ENCODE measurements at places on chromosomes 16 and 17.

DNA sequence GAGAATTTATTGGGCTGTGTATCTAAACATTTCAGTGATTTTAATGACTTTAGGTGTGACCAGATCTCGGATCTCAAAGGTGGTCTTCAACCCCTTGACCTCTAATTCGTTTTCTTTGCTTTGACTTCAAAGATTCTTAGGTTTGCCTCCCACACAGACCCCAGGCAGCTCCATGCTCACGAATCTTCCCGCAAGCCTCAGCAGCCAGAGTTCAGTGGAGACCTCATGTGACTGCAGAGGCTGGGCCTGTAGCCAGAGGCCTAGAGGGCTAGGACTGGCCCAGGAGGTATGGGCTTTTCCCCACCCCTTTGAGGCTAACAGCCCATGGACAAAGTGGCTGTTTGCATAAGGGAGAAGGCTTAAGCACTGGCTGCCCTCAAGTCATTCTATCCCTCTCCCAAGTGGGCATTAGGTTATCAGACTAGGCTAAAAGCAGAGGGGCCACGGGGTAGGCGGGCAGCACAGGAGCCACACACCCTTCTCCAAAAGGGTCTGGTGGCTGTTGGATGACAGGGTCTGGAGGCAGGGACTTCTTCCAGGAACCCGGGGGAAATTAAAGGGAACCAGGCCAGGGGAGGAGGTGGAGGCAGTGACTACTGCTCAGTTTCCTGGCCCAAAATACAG, 3.0 kb downstream of the HIRIP3 start:
- DNase-seq = no peak

DNA sequence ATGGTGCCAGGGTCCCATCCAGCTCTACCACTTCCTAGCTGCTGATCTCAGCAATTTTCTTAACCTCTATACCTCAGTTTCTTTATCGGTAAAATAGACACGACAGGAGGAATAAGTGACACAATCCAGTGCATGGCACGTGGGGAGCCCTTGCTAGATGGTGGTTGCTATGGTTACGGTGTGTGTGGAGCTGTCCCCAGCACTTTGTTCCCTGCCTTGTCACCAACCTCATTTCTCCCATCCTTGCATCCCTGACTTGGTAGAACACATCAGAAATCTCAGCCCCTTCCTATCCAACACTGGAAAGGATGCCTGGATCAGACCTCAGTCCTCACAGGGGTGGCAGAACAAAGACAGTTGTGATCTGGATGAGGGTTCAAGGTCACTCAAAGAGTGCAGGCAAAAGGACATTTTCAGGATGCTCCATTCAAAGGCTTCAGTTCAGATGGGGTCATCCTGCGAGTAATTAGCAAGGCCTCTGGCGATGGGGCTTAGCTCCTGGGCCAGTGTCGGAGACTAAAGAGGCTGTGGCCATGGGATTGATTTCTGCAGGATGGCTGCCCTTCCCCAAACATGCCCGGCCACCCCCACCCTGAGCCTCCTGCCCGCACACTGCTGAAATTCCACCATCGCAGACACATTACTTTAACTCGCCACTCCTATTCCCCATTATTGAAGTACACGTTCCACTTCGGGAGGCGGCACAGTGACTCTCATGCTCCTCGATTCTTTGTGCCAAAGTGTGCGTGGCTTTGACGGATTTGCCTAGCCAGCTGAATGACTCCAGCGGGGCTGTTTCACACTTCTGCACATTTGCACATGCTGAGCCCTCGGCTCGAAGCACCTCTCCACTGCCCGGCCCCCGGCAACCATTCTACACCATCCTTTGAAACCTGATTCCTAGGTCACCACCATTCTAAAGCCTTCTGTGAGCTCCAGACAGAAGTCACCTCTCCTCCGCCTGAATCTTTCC, 40.3 kb downstream of the WNT3 start:
- DNase-seq = no peak

DNA sequence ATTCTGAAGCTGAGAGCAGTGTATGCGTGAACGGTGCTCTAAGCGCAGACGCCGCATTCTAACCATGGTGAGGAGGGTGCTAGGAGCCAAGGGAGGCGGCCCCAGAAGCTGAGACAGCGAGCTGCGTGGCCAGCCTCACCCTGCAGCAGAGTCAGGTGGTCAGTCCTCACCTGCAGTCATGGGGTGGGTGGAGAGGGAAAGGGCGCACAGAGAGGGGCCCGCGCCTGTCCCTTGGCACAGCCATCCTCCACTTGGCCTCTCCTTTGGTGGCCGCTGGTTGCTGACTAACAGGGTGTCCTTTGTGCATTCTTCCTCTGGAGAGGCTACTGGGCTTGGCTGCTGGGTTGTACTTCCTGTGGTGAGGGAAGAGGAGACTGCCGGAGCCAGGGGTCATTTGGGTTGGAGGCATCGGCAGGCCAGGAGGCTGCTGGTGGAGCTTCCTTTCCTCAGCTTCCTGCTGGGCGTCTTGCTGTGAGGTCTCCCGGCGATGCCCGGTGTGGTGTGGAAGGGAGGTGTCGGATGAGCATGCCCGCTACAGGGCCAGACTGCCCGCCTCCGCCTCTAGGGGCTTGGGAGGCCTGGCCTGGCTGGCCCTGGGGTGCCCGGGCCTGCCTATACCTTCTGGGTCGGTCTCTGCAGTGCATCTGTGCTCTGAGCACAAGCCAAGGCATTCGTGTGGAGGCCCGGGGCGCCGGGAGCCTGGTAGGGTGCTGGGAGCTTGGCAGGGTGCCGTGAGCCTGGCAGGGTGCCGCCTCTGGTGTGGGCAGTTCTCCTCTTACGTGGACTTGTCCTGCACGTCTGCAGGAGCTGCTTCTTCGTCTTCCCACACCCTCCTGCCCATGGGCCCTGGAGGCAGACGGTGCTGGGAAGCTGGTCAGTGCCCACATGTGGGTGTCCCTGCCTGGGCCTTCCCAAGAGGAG, 17.4 kb downstream of the RNF213 start:
- no peak for DNase-seq

GRCh38 chr17:77438241-77439188, 297.7 kb downstream of the SEC14L1 start:
- no peak for DNase-seq

GRCh38 chr16:57677622-57678369, 9.7 kb downstream of the ADGRG3 start:
- DNase-seq = no peak

DNA sequence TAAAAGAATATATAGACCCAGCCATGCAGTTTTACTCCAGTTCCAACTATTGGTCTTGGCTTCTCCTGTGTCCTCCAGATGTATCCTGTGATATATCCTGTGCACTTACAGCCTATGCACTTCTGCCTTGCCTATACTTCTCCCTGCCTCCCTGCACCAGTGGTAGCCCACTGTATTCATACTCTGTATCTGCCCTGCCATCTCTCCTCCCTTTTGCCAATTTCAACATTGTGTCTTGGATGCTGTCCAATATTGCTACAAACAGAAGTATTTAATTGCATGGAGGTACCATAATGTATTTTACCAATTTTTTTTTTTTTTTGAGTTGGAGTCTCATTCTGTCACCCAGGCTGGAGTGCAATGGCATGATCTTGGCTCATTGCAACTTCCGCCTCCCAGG, 242.7 kb downstream of the HAPSTR1 start:
- DNase-seq = no peak

GRCh38 chr16:424623-425081, 797 bp upstream of the RAB11FIP3 start:
- no peak for DNase-seq

- DNase-seq = no peak
Observed at GRCh38 chr16:6969594-6969993, 363.1 kb upstream of the RBFOX1 start.

- peak; percentile 93 for DNase-seq
Observed at GRCh38 chr17:69761767-69762321, 313.2 kb upstream of the KCNJ16 start.

DNA sequence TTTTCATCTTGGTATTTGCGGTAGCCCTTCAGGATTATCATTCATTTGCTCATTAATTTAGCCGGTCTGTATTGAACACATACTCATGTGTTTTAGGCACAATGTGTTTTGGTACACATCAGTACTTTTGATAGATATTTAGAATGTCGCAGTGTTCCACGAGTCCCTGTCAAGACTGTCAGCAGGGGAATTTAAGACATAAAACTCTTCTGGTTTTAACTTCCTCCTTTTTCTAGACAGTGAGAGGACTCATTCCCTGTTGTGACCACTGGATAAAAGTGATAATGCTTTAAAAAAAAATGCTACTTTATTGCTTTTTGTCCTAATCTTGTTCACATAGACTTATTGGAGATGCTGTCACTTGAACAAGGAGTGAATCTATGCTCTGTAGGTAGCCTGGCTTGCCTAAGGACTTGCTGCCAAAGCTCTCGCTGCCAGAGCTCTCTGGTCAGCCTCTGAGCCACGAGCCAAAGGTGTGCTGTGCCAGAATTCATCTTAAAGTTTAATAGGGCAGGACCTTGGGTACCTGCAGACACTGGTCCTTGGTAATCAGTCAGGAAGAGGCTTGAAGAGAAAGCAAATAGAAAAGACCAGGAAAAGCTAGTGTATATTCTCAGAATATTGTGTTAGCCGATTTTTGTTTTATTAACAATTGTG, 5.4 kb downstream of the DCAF7 start:
- DNase-seq = no peak

GRCh38 chr17:78128551-78129350, at the start of gene TMC6:
Gene TMC6 (minus strand): TSS chr17:78128755. CDS start chr17:78126832, 1,923 bp downstream.
- DNase-seq = no peak

DNA sequence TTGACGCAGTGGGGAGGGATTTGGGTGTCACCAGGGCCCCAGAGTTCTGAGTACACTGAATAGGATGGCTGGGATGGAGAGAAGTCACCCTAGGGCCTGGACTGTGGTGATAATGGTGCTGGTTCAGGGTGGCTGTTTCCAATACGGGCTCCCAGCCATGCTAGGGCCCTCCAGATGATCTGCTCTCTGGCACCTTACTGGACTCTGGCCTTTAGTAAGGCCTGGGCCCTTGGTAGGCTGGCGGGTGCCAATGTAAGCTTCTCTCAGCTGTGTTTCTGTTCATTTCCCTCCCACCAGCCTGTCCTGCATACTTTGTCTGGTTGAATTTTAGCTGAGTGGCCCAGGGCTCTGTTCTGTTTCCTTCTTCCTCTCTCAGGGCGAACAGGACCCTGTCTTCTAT, 2.8 kb downstream of the PLA2G15 start:
- no peak for DNase-seq

GRCh38 chr17:49676276-49676868, 1.5 kb downstream of the SPOP start:
- DNase-seq = no peak

DNA sequence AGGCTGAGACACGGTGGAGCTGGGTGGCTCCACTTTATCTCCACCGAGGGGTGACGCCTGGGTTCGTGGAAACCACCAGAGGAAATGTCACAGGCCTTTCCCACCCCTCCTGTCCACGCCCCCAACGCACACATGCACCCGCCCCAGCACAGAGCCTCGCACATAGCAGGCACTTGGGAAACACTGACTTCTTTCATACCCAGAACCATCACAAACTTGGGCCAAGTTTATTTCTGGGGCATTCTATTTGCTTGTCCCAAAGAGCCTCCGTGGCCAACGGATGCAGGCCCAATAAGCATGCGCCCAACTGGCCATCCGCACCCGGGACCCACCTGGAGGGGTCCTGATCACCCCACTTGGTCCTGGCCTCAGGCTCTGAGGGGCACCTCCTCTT, 3.3 kb downstream of the BCAR1 start:
- DNase-seq = no peak

DNA sequence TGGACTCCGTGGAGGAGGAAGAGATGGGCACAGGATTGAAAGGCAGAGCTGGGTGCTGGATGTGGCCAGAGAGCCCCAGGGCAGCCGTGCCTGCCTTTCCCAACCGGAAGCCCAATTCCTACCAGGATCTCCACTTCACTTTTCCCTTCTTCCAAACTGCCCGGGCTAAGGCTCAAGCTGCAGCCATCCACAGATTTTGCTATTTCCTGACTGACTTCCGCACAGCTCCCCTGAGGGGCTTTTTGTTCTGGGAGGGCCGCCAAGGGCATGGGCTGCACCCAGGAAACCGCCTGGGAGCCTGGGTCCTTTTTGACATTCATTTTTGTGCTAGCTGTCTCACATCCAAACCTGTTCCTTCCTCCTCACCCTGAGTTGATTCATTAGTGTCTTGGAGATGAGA, 4.2 kb downstream of the SHISA6 start:
- no peak for DNase-seq

DNA sequence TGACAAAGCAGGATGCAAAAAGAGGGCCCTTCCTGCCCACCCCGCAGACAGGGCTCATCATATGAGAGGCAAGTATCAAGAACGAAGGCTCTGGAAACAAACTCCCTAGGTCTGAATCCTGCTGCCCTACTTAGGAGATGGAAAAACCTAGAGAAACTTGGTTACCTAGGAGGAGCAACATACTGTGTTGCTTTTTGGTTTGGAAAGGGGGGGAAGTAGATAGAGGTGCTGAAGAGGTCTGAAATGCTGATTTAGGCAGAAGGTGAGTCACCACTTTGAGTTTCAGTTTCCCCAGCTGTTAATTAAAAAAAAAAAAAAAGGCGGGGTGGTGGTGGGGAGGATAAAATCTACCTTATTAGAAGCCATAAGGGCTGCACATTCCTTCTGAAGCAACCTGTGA, 1.5 kb downstream of the N4BP1 start:
- no peak for DNase-seq

DNA sequence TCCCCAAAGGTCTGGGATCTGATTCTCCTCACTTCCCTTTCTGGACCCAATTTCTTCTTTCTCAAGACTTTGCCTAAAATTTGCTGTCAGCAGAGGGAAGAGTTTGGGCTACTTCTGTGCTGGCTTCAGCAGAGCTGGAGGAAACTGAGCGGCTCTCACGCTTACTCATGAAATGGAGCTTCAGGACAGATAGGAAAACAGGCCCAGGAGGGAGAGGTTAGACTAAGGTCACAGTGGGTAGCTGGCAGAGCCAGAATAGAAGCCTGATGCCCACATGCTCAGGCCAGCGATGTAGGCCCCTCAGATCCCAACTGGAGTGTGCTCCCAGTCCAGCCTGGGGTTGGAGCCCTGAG, 593 bp downstream of the SLC38A7 start:
- DNase-seq = no peak

GRCh38 chr16:2028146-2028545, 1.4 kb downstream of the NHERF2 start:
- DNase-seq = no peak

- no peak for DNase-seq
Observed at GRCh38 chr17:37750768-37751475, 6.1 kb upstream of the HNF1B start.

DNA sequence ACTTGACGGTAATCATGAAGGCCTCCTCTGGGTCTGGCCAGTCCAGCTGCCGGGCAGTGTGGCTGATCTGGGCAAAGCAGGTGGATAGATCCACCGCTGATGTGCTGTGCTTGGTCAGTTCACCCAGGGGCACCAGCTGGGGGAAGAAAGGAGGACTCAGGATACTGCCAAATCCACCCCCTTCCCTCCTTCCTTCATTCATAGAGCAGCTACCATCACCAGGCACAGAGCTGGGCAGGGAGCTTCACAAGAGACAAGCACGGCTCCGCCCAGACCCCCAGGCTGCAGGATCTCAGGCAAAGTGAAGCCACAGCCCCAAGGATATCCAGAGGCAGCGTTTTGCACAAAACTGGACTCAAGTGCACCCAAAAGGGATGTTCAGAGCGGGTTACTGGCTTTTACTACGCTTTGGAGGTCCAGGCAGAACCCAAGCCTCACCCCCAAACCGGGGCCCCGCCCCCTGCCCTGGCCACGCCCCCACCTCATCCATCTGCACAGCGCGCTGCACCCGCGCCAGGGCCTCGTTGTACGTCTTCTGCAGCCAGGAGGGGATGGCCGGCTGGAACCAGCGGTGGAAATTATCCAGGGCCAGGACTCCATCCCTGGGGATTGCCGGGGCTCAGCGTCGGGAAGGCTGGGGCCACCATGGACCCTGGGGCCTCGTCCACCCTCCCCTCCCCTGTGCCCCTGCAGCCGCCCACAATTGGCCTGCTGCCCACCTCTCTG, 9.1 kb downstream of the UNC13D start:
- no peak for DNase-seq

Measured in AG04450 (cell line).